Activated CD8-positive, alpha-beta memory T cell treated with anti-CD3 and anti-CD28 coated beads, Interleukin-2, amount 50 U/mL, for 48 hours (primary cell): ENCODE measurements at places on chromosomes 13 and 19.

- DNase-seq: no peak
Measured at GRCh38 chr19:30439310-30439709, 67.1 kb downstream of the ZNF536 start.

- no peak for DNase-seq
Measured at GRCh38 chr19:51479531-51480331, 1.4 kb downstream of the CEACAM18 start.

DNA sequence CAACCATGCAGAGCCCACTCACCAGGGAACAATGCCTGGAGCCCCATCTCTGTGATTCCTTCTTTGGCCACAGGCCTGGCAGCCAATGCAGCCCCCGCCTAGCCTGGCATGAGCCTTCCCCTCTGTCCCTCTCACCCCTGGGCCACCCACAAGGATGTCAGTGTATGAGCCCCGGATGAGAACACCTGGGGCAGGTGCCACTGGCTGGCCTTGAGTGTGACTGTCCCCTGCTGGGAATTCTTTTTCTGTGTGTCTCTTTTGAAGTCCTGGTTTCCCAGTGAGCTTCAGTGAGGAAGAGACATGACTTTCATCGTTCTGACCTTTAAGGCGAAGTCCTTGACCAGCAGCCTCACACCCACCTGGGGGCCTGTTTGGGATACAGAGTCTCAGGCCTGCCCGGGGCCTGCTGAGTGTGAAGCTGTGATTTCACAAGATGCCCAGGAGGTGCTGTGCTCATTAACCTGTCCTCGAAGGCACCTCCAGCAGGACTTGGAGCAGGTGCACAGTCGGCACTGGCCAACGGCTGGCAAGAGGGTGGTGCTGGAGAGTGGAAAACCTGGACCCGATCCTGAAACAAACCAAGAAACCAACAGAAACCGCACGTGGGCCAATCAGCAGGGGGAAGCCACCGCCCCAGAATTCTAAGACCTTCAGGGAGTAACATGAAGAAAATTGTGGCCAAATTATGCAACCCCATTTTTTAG lies 27.4 kb upstream of the SPACA7 start:
- DNase-seq: no peak

GRCh38 chr13:79869326-79869725 lies 388.4 kb downstream of the NDFIP2 start:
- no peak for DNase-seq

DNA sequence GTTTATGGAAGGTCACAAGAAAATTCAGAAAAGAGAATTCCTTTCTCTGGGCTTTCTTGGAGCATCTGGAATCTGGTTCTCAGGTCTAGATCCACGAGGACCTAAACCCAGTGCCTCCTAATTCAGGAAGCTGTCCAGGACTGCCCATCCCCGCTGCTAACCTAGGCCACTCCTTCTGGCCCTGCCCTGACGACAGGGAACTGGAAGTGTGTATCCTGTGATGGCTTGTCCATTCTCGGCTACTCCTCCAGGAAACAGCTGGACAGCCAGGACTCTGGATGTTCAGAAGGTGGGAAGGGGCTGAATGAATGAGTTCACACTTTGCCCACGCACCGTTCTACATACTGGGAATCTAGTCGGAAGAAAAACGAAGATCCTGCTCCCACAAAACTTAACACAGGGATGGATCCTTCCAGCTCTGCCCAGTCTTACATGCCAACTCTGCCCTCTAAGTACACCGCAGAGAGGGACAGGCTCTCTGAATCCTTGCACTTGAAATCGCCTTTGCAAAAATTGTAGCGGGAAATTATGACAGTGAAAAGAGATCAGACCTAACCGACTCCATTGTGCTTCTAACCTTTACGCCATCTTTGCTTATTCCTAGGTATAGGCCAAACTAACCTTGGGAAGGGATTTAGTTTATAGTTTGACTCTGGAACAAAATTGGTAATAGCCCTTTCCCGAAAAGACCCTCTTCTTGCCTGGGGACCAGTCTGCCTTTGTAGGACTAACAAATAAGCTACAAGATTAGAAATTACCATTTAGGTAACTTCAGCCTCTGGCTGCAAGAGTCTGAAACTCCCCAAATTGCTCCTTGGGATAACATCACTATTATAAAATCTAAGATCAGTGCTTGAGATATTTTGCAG lies 1.8 kb downstream of the LSM4 start:
- DNase-seq: no peak

- no peak for DNase-seq
Measured at GRCh38 chr19:52351512-52351911, 15.5 kb downstream of the ZNF610 start.
